ENCODE measurements at places on chromosomes 3 and 15. TPM values are rescaled to one million over a fixed set of nuclear protein-coding genes. Genes with fewer than 3 reads are reported as not detected.

GRCh38 chr3:194779729-194780224 is 94.1 kb downstream of the FAM43A start:
- no peak for DNase-seq

DNA sequence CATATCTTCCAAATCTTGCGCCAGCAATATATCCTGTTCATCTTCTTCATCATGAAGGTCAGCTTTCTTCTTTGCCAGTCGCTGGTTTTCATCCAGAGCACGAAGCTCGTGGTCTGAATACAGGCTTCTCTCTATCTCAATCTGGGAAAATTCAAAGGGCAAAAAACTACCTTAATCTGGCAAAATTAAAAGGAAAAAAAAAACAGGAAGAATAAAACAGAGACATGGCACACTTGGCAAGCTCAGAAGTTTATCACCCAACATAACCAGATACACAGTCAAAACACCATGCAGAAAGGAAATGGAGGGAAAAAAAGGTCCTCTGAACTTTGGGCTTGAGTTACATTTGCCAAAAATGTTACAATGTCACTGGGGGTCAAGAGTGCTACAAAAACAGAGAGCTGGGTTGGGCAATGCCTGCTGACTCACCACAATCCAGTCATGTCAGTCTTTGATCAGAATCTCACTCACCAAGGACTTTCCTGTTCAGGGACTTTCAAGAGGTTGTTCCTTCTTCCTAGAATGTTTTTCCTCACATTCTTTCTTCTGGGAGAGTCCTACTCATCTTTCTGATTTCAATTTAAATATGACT is 1.5 kb downstream of the MRPL46 start:
- peak; percentile 40 for DNase-seq

DNA sequence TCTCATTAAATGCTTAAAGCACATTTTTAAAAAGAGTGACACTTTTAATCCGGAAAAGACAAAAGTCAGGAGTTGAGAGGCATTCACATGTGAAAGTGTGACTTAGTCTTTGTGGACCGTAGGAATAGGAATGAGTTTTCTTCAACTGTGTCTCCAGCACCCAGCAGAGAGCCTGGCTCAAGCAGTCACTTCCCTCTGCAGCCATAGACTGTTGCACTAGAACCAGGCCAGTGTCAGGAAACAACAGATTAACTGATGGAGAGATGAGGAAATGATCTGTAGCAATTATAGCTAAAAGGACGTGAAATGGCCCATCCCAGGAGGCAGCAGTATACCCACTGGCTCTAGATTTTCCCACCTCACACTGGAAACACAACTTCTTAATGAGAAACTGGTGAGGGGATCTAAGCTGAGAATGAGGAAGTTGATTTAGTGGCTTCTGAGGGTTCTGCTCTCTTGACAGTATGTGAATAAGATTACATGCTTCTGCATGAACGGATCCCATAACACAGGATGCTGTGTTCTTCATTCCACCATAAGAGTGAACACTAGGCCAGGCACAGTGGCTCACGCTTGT is 19.8 kb downstream of the CFAP92 start:
- no peak for DNase-seq

DNA sequence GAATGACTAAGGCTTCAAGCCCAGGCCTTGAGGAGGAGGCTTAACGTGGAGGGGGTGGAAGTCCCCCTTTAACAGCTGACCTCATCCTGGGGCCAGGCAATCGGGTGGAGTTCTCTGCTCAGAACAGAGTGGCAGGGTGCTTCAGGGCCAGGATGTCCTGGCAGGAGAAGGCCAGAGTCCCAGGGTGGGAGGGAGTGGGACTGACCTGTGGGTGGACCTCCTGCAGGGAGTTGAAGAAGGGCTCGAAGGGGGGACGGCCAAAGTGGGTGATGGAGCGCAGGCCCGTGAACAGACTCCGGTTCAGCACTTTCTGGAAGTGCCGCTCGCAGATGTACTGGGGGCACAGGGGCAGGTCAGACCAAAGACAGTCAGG is 19.6 kb downstream of the DUOX2 start:
- DNase-seq: no peak

- DNase-seq: peak; percentile 5
Measured at GRCh38 chr3:178684881-178685590, 148.8 kb downstream of the KCNMB2 start.

The SEMA6D gene
- total RNA-seq: not detected
